NCI-H2081 treated with DMSO at 0.1 percent for 48 hours (cell line): ENCODE measurements at places on chromosomes 12 and 14.
A peak's percentile ranks its signal among the peaks of the same experiment; 100 is the strongest.

DNA sequence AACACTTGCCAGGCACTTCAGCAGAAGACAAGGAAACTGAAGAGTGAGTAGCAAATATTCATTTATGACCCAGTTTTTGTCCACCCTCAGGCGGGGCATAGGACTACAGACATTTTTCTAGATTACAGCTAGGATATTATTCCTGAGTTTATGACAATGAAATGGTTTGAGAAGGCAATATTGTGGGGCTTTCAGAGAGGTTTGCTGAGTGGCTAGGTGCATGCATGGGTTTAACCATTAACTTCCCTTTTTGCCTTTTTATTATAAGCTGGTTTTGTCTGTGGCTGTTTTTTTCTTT lies 104.0 kb upstream of the BCAT1 start:
- no peak for DNase-seq

- no peak for DNase-seq
Measured at GRCh38 chr12:56803750-56804149, 40.6 kb downstream of the HSD17B6 start.

DNA sequence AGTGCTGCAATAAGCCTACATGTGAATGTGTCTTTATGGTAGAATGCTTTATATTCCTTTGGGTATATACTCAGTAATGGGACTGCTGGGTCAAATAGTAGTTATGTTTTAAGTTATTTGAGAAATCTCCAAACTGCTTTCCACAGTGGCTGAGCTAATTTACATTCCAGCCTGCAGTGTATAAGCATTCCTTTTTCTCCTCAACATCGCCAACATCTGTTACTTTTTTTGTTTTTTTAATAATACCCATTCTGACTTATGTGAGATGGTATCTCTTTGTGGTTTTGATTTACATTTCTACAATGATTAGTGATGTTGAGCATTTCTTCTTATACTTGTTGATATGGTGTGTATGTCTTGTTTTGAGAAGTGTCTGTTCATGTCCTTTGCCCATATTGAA lies 1186.2 kb downstream of the BCL11B start:
- DNase-seq = no peak

DNA sequence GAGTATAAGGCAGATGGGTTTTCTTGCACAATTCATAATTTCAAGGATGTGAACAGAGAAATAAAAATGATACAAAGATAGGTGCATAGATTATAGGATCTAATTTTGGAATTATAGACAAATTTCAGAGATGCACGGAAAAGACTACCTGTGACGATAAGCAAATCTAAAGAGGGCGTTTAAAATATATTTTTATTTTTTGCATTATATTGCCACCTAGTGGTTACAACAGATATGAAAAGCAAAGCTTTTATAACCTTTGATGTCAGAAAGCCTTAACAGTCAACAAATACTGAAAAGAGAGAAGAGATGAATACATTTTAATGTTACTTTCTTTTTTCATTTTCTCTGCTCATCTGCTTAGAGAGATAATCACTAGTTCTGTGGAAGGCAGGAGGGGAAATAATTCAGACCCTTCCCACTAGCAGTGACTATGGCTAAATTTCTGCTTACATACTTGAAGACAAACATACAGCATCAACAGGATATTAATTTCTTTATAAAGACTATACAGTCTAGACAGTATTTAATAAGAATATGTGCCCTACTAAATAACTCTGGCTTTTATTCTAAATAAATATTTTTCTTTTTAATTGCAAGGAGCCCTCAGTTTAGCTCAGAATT lies 46.3 kb downstream of the NTS start:
- peak; percentile 7 for DNase-seq
